ENCODE measurements at places on chromosomes 1 and 21. TPM values are rescaled to one million over a fixed set of nuclear protein-coding genes. Genes with fewer than 3 reads are reported as not detected.

The CD1D gene
- total RNA-seq, result under 0.01 TPM

The FMOD gene
- total RNA-seq, result 6.5 TPM

The CD48 gene
- total RNA-seq, result not detected

The CACNA1S gene
- not detected for total RNA-seq

The TOMM40L gene
- total RNA-seq, result 10.4 TPM

The TIAM1 gene
- 10.4 TPM for total RNA-seq

The EDARADD gene
- 0.19 TPM for total RNA-seq
